ENCODE measurements at places on chromosomes 5 and 9. TPM values are rescaled to one million over a fixed set of nuclear protein-coding genes. Genes with fewer than 3 reads are reported as not detected.

GDA gene
- total RNA-seq: 5.5 TPM

SLC9A3 gene
- total RNA-seq: 1.1 TPM

F12 gene
- total RNA-seq: not detected

PKD2L2 gene
- 1.6 TPM for total RNA-seq

- no peak for DNase-seq
Observed at GRCh38 chr9:136103651-136104487, 8.8 kb upstream of the NACC2 start.

DNA sequence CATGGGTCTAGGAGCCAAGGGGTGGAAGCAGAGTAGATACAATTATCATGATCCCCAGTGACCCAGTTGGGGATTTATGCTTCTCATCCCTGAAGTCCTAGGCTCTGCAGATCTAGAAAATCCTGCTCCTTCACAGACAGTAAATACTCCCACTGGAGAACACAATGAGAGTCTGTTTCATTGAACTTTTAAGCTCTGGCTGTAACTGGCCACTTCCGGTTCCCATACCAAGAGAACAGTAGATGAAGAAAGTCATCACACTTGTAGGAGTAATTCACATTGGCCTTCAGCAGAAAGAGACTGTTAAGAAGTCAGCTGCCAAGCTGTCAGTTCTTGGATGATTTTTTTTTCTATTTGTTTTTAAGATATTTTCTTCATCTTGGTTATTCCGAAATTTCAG is 597.1 kb downstream of the ACTL7B start:
- no peak for DNase-seq

- no peak for DNase-seq
Observed at GRCh38 chr5:38923661-38924451, 78.0 kb downstream of the OSMR start.

DNA sequence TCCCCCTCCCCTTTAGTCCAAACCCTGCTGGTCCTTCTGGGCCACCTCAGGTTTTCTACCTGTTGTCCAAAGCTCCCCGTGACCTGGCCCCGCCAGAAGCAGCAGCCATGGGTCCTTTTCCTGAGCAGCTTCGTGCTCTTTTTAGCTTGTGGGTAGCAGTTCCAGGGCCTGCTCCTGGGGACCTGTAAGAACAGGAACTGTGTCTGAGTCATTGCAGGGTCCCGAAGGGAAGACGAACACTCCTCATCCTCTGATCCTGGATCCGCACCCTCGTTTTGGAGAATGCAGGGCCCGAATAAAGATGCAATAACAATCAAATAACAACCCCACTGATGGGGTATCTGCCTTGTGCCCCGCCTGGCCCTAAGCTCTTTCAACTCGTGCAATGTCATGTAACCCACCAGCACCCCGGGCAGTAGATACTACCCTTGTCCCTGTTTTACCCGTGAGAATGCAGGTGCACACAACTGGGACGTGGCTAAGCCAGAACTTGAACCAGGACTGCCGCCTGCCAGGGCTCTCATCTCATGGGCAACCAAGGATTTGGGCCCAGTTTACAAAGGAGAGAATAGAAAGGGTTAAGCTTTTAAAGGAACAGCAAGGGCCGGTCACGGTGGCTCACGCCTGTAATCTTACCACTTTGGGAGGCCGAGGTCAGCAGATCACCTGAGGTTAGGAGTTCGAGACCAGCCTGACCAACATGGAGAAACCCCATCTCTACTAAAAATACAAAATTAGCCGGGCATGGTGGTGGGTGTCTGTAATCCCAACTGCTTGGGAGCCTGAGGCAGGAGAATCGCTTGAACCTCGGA is 33.2 kb downstream of the NEK6 start:
- no peak for DNase-seq

- DNase-seq: no peak
Observed at GRCh38 chr9:135958485-135958884, 2.7 kb downstream of the UBAC1 start.

- DNase-seq: no peak
Observed at GRCh38 chr9:131856105-131856504, 116.2 kb upstream of the RAPGEF1 start.

Measured in heart right ventricle (tissue), 16 donors.